ENCODE measurements at places on chromosomes 2 and 18.

GRCh38 chr2:41775366-41776025 is 272.3 kb upstream of the PKDCC start:
- no peak for DNase-seq

DNA sequence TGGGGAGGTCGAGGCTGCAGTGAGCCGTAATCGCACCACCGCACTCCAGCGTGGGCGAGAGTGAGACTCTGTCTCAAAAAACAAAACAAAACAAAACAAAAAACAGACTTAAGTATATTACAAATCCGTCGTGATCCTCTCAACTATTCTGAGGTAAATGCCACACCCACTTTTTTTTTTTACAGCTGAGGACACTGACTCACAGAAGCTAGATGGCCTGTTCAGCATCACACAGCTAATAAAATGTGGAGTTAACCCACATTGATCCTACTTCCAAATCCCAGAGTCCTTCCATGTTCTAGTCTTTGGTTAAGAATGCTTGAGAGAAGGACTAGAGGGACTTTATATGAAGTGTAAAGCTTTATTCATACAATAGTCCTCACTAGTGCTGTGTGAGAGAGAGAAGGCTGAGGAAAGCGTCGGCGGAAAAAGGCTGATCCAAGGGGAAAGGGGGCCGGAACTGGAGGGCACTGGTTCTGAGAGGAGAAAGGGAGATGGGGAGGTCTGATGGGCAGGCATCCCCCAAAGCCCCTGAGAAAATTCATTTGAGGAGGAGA is 627 bp downstream of the RNF25 start:
- peak; percentile 25 for DNase-seq

GRCh38 chr18:22318745-22319407 is 98.8 kb downstream of the CTAGE1 start:
- DNase-seq, result no peak

DNA sequence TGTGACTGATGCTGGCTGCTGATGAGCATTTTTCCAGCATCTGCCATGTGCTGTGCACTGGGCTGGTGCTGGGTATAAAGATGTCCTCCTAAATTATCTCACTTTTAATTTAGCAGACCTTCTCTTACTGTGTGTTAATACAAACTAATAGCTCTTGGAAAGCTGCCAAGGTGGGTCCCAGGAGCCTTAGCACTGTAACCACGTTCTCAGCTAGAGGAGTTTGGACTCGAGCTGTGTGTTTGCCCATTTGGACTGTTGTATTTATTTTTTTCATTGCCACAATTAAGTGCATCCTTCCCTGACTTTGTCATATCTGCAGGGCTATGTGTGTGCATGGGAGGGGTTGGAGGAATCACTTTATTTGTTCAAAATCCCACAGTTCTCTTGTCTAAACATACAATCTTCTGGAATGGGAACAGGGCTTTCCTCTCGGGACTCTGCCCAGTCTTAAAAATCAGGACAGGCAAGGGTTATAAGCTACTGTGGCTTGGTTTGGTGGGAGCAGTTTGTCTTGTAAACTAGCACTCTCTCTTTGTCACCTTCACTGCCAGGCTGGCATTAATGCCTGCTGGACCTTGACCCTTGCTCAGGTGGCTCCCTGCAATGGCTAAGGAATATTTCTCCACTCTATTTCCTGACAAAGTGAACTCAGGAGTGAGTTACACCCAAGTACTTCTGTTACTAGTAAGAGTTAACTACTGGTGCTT is 129.7 kb upstream of the MGAT5 start:
- peak; percentile 48 for DNase-seq

DNA sequence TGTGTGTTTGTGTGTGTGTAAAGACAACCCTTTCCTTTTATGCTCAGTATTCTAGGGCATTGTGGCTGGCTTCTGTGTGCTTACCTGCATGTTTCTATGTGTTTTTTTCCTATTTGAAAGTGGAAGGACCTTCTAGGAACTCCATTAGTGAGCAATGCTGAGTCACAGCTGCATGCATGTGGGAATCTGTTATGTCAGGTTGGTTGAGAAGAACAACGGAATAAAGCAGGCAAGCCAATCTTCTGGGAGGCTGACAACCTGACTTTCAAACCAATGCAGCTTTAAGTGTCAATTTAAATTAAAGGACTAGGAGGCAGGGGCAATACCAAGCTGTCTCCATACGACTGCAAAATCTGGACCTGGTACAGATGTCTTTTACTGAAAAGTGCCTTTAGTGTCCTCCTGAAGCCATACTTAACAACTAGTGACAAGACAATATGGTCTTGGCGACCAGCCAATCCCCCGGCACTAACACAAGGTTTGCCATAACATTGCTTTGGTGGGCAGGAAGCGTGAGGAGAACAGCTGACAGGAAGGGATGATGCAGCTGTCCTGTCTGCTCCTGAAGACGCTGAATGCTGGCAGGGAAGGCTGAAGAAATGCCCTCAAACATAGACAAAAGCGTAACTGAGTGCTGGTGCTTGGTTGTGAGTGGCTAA is 514.7 kb upstream of the CDH7 start:
- DNase-seq, result peak; percentile 16

DNA sequence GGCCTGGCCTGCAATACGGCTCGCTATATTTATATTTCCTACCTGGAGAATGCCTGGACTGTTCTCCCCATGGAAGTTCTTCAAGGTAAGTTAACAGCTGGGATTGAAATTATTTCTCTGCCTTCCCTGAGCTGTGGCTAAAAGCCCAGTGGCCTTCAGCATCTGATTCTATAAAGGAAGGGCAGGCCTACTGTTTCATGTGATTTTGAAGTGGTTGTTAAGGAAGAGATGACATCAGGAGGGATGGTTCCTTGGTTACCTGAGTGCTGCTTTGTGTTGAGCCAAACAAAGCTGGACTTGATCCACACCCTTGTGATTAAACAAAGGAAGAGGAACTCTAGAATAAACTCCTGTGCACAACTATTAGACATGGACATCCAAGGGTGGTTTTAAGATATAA is 61.6 kb downstream of the MFSD6 start:
- peak; percentile 25 for DNase-seq

GRCh38 chr2:216151313-216152025 is 42.3 kb downstream of the XRCC5 start:
- peak; percentile 35 for DNase-seq
